ENCODE measurements at places on chromosomes 16 and 17. TPM values are rescaled to one million over a fixed set of nuclear protein-coding genes. Genes with fewer than 3 reads are reported as not detected.
A peak's percentile ranks its signal among the peaks of the same experiment; 100 is the strongest.

DNA sequence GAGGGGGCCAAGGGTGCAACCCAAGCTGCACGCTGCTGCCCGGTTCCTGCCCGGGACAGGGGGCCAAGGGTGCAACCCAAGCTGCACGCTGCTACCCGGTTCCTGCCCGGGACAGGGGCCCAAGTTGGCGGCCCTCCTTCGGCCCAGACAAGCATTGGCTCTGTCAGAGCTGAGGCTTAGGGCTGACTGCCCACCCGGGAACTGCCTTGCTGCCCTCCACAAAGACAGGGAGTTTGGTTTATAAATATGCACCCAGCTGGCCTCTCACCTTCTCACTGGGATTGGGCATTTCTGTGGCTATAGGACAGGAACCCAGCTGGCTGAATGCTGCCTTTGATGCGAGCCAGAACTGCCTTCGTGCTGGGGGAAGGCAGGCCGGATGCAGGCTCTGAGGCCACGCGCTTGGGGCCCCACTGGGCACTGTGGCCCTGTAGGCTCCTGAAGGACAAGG is 105.7 kb downstream of the IRX5 start:
- H3K4me1 ChIP-seq, result no peaks in the 10 kb centered on the region
- no peaks in the 10 kb centered on the region for H3K27me3 ChIP-seq
- no peak overlapping the region for H3K27ac ChIP-seq
- H3K36me3 ChIP-seq, result no peaks in the 10 kb centered on the region

ZPBP2 gene
- not detected for total RNA-seq

GRCh38 chr17:4136373-4136772 is 6.5 kb downstream of the ZZEF1 start:
- peaks cover 18% of the 10 kb centered on the region for H3K36me3 ChIP-seq
- no peak overlapping the region for H3K4me3 ChIP-seq
- H3K27me3 ChIP-seq, result no peaks in the 10 kb centered on the region
- DNase-seq, result no peak
- H3K4me1 ChIP-seq, result peaks cover 46% of the 10 kb centered on the region

GRCh38 chr16:88460496-88461330 is 7.6 kb downstream of the ZFPM1 start:
- peaks cover 44% of the 10 kb centered on the region for H3K4me1 ChIP-seq
- no peak overlapping the region for H3K4me3 ChIP-seq
- H3K36me3 ChIP-seq, result no peaks in the 10 kb centered on the region
- no peak for DNase-seq
- no peaks in the 10 kb centered on the region for H3K27me3 ChIP-seq

DNA sequence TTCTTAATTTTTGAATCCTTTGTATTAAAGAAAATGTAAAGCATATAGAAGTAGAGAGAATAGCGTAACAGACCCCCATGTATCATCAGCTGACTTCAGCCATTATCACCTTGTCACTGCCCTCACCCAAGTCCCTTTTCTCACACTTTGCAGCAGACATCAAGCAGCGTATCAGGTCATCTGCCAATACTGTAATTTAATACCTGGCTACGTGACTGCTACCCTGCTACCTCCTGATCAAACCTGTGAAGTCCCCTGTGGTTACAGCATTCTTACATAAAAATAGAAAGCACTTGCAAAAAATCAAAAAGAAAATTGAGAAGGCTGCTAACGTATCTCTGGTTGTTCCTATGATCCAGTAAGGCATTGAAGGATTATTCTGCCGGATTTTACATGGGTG is 96.4 kb downstream of the PLCG2 start:
- DNase-seq, result no peak
- no peak overlapping the region for H3K27ac ChIP-seq
- H3K4me3 ChIP-seq, result no peak overlapping the region
- H3K27me3 ChIP-seq, result no peaks in the 10 kb centered on the region

DNA sequence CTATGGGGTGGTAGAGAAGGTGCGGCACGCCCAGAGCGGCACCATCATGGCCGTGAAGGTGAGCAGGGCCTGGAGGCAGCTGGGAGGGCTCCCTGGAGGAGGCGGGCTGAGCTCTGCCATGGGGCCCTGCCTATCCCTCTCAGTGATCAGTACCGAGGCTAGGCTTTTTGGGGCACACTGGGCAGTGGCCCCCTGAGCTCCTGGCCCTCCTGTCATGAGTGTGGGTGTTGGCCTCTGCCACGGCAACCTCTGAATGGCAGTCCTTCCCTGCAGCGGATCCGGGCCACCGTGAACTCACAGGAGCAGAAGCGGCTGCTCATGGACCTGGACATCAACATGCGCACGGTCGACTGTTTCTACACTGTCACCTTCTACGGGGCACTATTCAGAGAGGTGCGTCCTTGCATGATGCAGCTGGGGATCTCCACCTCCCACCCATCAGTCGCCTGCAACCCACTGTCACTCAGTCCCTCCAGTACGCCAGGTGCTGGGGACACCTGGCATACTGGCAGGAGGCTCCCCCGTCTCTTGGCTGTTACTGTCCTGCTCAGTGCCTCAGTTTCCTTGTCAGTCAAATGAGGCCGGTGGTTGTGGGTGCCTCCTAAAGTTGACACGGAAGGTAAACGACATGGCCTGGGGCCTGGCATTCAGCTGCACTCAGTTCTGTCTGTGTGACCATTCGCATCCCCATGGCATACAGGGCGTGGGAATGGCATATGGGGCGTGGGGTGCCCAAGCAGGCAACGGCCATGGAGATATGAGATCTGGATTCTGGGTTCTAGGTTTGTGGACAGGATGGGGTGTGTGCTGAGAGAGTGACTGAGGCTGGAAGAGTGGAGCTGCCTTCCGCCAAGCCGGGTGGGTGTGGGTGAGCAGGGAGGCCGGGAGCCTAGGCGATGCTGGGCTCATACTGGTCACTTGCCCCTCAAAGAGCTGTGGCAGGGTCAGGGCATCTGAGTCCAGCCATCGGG is 16.4 kb downstream of the MAP2K3 start:
- no peak overlapping the region for H3K27ac ChIP-seq
- peaks cover 24% of the 10 kb centered on the region for H3K36me3 ChIP-seq
- H3K4me3 ChIP-seq, result no peak overlapping the region
- H3K4me1 ChIP-seq, result no peaks in the 10 kb centered on the region
- H3K27me3 ChIP-seq, result no peaks in the 10 kb centered on the region
- DNase-seq, result no peak

DNA sequence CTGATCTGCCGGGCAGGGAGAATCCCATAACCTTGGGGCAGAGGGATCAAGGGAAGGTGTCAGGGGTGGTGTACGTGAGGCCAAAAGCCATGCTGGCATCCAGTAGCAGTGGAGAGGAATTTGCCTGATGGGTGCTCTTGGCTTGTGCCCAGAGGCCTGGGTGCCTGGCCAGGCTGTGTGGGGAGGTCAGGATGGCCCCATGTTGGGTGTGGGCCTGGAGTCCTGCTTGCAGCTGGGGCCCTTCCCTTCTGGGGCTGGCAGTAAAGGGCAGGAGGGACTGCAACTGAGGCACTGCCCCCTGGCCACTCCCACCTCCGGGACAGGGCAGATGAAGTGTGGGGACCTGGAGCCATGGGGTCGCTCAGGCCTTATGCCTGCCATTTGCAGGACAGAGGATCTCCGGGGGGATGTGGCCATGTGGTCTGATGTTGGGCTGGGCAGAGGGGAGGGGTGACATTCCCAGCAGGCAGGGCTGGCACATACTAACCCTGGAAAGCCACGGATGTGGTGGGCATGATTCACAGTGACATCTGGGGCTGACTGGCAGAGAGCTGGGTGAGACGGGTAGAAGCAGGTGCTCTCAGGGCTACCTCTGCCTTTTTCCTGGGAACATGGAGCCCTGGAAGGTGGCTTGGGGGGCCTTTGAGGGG is 3.5 kb downstream of the FMNL1 start:
- H3K36me3 ChIP-seq, result peaks cover 53% of the 10 kb centered on the region
- peaks cover 64% of the 10 kb centered on the region for H3K4me1 ChIP-seq
- H3K27ac ChIP-seq, result peak overlapping the region; percentile 100
- no peaks in the 10 kb centered on the region for H3K27me3 ChIP-seq

HID1 gene
- total RNA-seq, result 0.82 TPM
